ENCODE measurements at places on chromosomes 3 and 15. TPM values are rescaled to one million over a fixed set of nuclear protein-coding genes. Genes with fewer than 3 reads are reported as not detected.

GRCh38 chr3:144466114-144466513 is 494.5 kb downstream of the DIPK2A start:
- DNase-seq: no peak

DNA sequence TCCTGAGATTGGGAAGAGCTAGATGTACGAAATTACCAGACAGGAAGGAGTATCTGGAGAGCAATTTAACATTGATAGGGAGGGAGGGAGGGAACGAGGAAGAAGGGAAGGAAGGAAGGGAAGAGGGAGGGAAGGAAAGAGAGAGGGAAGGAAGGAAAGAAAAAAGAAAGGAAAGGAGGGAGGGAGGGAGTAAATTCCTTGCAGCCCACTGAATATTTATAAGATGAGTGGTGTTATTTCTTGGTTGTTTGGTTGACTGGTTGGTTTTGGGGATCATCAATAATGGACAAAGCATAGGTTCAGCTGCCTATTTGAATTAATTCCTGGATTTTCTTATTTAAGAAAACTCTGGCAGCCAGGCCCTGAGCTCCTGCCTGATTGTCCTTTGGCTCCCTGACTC is 15.5 kb upstream of the TSEN2 start:
- no peak for DNase-seq

DNA sequence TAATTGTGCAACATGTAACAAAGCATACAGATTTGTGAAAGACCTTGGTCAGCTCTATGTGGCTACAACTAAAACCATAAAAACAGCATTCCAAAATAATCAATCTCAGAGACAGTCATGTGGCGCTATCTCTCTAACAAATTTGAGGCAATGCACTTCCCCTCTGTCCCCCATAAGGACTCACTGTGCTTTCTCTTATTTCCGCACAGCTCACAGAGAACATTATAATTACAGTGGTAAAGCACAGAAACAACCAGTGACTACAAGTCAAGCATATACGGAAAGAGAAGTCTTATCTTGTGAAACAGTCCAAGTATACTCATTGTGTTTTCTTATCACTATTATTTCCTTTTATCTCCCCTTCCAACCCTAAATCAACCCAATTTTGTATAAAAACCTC is 64.3 kb downstream of the RYK start:
- DNase-seq: no peak

DNA sequence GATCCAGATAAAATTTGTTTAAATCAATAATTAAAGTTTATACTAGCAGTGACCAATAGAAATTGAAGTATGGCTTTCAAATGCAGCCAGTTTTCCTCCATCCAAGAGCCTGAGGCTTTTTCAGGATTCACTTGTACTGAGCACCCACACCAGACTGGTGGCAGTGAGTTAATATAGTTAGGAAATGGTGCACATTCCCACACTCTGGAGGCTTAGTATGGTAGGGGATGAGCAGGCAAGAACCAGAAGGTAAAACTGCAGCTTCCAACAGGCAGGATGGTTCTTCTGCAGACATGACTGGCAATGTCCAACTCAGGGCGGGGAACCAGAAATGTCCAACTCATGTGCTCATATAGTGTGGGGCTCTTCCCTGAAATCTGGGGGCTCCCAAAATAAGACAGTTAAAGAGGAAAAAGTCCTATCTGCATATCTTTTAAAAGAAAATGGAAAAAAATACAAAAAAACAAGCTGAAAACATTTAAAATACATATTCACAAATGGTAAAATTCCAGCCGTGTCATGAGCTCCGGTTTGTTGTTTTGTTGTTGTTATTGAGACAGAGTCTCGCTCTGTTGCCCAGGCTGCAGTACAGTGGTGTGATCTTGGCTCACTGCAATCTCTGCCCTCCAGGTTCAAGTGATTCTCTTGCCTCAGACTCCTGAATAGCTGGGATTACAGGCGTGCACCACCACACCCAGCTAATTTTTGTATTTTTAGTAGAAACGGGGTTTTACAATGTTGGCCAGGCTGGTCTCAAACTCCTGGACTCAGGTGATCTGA is 18.4 kb upstream of the ZNF445 start:
- no peak for DNase-seq

GRCh38 chr15:90851114-90851513 is 17.3 kb upstream of the FURIN start:
- DNase-seq: no peak

- DNase-seq: no peak
Observed at GRCh38 chr3:183375337-183375736, 53.1 kb downstream of the MCF2L2 start.

DNA sequence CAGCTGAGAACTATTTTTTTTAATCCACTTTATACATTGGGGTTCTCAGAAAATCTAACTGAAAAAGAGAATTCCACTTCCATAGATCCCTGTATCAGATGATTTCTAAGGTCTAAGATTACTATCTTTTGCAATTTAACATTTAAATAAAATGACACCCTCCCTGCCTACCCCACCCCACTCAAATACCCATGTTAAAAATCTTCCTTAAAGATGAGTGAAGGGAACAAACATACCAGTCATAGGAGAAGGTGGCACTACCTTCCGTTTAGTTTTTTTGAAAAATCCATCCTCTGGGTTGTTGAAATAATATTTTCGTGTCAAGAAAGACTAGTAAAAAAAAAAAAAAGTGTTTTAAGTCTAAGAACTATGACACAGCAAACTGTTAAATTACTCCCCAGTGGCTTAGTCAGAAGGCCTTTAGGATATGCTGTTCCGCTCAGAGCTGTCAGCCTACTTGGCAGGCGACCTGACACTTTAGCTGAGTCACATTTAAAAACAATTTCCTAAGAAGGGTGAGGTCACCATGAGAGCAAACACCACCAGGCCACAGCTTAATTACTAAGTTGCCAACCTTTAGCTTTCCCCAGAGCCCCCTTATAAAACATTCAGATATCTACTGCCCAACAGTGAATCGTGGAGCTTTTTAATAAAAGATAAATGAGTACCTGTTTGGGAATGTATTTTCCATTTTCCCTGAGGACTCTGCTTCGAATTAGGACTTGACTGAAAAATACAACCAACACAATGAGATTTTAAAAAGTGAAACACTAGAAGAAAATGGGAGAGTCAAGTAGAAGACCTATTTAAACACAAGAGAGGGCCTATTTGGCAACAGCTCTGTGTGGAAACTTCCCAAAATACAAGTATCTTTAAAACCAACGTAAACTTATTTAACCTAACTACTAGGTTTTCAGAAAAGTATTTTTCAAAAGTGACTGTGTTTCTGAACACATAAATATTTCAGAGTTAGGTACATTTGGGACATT is 9.6 kb downstream of the EMC3 start:
- peak; percentile 75 for DNase-seq

DNA sequence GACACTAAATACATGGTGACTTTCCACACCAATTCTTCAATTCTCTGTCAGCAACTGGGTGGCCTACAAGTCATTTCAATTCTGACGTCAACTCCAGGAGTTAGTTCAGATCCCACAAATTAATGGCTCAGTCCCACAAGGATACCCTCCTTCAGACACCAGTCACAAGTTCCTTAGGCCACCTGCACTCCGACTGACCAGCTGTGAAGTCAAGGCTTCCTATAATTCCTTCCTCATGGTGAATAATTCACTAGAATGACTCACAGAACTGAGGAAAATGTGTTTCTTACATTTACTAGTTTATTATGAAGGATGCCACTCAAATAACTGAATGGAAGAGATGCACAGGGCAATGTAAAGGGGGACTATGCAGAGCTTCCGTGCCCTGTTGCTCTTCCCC is 6.3 kb upstream of the PIAS1 start:
- no peak for DNase-seq

Gene SOX14
- not detected for total RNA-seq

DNA sequence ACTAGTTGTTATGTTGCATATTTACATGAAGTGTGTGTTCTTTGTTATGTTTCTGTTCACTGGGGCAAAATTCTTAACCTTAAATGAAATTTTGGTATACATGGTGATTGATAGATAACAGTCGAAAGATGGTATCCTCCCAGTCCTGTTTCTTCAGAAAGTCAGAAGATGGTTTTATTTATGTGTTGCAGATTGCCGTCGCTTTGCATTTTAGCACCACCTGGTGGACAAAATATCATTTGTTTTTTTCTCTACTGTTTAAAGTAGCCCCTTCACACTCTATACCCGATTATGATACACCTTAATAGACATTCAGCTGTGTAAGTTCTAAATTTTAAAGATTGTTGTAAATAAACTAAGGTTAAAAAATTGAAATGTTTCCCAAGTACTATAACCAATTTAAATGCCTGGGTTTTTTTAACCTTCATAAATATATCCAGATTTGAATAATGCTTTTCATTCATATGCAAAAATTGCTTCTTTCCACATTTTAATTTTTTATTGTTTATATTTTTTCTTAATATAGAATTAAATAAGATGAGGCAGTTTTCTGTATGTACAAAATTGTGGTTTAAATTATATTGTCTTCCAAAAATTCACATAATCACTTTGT is 152.2 kb downstream of the ALCAM start:
- DNase-seq: no peak

DNA sequence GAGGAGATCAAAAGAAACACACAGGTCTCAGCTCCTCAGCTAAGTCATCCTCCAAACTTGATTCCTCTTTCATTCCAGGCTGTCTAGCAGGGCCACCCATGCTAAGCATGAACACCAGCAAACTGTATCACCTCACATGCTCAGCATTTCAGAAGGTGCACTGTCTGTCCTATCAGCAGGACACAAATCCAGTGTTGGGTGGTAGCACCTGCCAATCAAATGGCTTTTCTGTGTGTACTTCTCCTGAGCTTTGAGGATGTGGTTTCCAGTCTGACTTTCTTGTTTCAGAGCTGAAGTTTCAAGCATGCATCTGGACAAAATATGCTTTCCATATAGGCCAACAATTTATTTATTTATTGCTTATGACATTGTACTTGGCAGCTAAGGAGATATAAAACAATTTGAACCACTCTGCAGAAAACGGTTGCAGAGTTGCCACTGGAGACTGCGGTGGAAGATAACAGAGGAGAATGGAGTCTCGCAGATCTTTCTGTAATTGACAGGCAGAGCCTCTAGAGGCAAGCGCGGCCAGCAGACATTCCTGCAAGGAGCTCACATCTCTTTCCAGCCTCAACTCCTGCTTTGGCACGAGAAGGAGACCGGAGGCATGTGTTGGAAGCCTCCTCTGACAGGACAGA is 167.1 kb upstream of the WNT5A start:
- DNase-seq: no peak

DNA sequence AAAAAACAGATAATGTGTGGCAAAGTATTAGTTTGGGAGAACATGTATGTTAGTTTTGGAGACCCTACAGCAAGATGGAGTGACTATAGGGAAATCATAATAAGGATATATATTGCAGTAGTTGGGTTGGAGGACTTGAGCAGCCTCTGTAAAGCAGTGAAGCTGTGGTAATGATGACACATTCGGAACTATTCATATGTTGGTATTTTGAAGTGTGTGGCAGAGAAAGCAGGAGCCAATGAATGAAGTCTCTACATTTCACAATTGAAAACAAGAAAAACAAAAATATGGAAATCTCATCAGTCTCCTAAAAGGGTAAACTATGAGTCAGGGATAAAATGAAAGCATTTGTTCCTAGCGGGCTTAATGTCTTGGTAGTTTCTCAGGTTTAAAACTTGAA is 645.9 kb downstream of the OTOL1 start:
- DNase-seq: no peak

DNA sequence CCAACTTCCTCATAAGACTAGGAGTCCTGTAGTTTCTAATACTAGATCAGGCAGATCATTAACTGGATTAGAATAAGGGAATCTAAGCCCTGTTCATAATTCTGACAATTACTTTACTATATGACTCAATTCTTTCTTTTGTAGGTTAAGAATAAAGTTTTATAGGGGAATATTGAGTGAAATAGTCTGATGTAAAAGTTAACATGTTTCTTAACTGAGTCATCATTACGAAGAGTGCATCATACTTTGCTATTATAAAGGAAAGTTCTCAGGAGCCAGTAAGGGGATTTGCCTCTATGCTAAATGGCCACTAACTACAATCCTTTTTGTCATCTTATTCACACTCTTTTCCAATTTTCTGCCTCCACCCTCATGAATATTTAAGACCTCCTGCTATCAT is 63.1 kb downstream of the POLQ start:
- DNase-seq: no peak
